SK-MEL-5 (cell line): ENCODE measurements at places on chromosomes 2 and 18.
A peak's percentile ranks its signal among the peaks of the same experiment; 100 is the strongest.

GRCh38 chr2:101197814-101198213 lies 46.6 kb upstream of the TBC1D8 start:
- no peak for DNase-seq

DNA sequence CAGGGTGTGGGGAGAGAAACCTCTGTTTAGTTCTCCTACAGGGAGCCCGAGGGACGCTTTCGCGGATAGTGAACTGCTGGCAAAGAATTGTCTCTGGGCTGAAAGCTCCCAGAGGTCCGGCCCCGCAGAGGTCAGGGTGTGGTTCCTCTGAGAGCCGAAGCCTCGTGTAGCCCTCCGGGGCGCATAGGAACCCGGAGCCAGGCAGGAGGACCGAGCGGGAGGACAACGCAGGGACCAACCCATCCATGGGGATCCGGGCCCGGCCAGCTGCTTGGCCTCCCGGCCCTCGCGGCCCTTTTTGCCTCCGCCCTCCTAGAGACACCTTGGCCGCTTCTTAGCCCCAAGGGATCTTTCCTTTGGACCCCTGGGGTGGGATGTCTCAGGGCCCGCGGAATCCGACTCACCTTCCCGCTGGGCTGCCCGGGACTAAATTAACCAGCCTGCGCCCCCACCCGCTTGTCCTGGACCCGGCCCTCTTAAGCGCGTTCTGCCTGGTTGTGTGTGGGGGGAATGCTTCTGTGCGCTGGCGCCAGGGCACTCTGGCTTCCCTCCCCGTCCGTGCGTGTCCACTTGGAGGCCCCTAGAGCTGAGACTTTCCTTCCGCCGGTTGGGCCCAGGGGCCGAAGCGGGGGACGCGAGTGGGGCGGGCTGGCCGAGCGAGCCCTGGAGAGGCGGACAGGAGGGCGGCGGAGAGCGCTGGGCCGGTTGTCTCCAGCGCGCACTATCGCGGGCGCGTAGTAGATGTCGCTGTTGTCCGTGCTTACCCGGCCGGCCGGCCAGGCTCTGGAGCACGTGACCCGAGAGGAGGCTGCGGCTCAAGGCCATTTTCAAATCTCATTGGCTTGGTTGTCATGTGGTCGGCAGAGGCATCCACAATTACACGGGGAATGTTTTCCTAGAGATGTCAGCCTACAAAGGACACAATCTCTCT lies at the start of gene HOXD10:
Gene HOXD10, plus strand, starts transcription at position 896 of the 931 bp plus-strand sequence. CDS start 56 bp downstream, outside the sequence.
- peak; percentile 75 for DNase-seq

DNA sequence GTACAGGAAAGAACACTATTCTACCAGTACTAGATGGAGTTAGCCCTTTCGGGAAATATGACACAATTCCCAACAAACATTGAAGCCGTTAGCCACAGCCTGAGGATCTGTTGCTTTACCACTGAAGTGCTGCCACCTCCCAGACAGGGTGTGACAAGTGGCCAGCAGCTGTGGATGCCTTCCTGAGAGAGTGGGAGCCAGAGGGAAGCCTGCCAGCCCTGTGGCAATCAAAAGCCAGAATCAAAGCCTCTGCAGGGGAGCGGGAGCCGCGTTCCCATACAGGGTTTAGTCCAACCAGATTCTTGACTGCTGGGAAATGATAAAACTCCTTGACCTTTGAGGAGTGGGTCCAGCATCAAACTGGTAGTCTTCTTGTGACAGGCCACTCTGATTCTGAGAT lies 38.0 kb downstream of the SLC4A1AP start:
- DNase-seq: no peak

- DNase-seq: no peak
Measured at GRCh38 chr2:68464651-68465050, 2.4 kb downstream of the FBXO48 start.

DNA sequence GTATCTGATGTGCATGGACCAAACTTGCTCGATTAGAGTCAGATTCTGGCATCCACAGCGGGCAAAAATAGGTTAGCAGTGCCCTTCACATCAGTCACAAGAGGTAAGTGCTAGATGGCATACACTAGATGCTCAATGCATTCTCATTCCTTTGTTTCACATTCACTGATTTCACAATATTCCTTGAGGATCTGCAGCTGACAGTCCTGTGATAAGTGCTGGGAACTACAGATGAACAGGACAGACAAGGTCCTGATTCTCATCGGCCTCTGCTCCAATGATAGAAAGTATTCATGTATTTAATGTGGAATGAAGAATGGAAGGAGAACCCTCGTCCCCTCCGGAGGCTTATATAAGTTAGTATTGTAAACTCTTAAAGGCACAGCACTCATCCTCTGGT lies 96.8 kb upstream of the SERPINE2 start:
- DNase-seq: peak; percentile 68

DNA sequence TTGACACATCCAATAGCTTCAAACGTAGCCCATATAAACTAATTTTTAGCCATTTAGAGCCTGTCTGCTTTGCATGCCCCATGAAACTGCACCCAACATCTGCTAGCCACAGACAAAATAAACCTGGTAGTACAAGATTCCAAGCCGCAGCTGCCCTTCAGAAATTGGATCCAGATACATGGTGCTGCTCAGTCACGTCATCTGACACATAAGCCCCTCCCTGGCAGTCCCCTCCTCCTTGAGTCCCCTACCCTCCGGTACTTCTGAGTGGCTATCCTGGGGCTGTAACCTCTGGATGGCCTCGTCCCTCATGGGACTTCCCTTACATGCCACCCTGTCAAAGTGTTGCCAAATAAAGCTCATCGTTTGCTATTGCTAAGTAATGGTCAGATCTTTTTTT lies 33.8 kb downstream of the PROC start:
- DNase-seq: no peak

- no peak for DNase-seq
Measured at GRCh38 chr18:60838677-60839076, 466.1 kb upstream of the MC4R start.

- no peak for DNase-seq
Measured at GRCh38 chr2:219443016-219443696, 8.5 kb downstream of the SPEG start.

- DNase-seq: no peak
Measured at GRCh38 chr2:8103085-8103708, 578.7 kb upstream of the ID2 start.

DNA sequence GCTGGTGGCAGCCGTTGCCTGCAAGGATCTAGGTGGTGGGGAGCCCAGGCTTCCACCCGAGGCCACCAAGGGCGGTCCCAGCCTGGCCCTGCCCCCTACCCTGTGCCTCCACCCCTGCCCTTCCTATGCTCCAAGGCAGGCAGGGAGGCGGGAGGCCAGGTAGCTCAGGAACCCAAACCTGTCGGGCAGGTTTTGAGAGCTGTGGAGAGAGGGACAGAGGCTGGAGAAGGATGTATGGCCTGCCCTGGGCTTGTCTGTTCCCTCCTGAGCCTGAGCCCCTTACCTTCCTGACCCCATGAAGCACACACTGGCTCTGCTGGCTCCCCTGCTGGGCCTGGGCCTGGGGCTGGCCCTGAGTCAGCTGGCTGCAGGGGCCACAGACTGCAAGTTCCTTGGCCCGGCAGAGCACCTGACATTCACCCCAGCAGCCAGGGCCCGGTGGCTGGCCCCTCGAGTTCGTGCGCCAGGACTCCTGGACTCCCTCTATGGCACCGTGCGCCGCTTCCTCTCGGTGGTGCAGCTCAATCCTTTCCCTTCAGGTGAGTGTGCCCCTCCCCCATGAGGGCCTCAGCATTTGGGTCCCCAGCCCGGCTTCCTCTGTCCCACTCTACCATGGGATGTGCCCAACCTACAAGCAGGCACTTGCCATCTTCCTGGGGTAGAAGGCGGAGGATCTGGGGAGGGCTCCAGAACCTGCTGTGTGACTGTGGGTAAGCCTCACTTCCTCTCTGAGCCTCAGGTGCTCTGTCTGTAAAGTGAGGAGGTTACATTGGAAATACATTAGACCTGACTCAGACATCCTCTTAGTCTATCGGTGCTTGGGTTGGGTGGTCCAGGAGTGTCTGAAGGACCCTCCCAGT lies at the start of gene PROM2:
Gene PROM2, plus strand, starts transcription at position 159 of the 860 bp plus-strand sequence. Its CDS starts 137 bp downstream, at position 296.
- no peak for DNase-seq

- no peak for DNase-seq
Measured at GRCh38 chr2:20106746-20107145, 55.3 kb upstream of the LAPTM4A start.

DNA sequence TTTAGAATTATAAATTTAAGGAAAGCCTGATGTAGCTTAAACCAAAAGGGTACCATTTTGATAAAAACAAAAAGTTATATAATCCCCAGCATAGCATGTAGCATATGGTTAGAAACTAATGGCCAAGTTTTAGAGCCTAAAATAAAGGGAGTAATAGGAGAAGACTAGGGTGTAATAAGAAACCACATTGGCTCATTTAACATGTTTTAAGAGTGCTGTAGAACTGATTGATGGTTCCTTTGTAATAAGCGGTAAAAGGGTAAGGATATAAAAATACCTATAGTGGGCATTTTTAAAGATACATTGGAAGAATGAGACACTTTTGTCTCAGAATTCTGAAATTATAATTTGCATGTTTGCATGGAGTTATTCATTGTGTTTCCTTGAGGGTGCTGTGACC lies 1.9 kb downstream of the PSMA8 start:
- DNase-seq: no peak

GRCh38 chr2:241833101-241833663 lies 24.2 kb downstream of the NEU4 start:
- DNase-seq: no peak

DNA sequence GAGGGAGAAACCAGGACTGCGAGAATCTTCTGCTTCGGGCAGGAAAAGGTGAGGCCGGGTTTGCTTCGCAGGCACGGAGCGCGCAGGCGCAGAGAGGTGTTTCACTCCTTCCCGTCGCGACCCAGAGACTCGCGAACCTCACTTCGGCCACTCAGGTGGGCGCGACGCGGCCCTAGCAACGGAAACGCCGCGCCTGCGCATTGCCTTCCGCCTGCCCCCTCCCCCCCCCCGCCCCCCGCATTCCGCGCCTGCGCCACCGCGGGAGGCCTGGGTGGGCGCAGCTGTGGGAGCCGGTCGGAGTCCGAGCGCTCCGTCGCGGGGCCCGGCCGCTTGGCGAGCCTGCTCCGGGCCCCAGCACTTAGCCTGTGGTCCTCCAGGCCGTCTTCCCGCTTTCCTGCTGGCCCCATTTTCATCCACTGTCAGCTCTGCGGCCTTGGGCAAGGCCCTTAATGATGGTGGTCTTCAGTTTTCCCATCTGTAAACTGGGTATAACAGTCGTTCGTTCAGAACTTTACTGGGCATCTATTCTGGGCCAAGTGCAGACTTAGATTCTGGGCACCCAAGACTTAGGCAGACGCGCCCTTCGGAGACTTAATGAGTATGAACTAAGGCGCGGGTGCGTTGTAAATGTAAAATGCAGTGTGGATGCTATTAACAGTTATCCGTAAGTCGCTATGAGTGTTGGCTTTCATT lies 62.1 kb upstream of the ACKR3 start:
- no peak for DNase-seq

- no peak for DNase-seq
Measured at GRCh38 chr2:89850481-89850880, 1159.0 kb downstream of the RPIA start.
